ENCODE measurements at places on chromosomes 11 and 22.

DNA sequence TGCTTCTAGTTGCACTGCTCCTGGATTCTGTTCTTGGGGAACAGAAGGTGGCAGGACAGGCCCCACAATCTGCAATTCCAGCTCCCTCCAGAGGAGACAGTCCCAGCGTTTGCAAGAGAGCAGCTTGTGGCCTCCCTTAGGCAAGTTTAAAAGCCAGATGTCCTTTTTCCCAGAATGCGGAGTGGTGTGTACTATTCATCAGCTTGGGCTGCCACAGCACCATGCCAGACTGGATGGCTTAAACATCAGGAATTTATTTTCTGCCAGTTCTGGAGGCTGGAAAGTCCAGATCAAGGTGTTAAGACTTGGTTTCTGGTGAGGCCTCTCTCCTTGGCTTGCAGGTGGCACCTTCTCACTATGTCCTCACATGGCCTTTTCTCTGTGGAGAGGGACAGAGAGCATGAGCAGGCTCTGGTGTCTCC, 11.7 kb downstream of the MIAT start:
- DNase-seq = no peak

GRCh38 chr22:35681454-35682052, 33.3 kb downstream of the APOL6 start:
- no peak for DNase-seq

DNA sequence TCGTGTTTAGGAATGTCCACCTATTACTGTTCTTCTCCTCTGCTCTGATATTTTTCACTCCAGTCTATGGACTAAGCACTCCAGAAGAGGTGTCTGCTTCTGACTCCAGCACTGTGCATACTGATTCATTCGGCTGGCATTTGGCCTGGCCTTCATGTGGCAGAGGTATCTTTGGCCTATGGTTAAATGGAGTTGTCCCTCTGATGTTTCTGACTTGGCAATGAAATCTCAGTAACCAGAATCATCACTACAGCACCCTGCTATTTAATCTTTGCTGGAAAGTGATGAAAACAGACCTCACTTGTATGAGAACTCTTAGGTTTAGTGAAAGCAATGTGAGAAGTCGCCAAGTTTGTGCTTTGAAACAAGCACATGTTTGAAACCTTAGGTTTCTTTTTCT, 155.2 kb downstream of the MAML2 start:
- DNase-seq = no peak

DNA sequence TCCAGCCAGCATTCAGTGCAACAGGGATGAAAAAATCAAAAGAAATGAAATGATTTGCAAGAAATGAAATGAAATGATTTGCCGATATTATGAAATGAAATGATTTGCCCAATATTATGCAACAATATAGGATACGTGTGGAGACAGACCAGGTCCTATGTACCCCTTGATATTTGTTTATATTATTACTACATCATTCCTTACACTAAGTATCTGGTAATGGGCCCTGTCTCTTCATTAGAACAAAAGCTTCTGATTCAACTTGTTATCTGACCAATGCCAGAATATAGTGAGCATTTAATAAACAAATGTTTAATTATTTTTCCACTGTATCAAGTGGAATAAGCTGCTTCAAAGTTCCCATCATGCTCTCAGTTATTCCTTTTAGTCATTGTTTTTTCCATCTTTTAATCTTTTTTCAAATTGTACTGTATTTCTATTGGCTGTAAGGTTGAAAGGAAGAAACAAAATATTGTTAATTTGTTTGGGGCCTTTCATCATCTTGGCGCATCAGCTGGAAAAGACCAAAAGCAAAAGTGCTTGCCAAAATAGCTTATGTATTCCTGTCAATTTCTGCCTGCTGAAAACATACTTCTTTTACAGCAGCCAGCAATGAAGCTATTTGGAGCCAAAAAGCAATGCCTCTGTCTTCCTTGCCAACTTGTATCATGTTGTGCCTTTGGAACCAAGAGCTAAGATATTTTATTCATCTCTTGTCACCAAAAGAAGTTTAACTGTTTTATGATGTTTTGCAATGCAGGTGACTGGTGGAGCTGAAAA, 2314.9 kb downstream of the LRRC4C start:
- no peak for DNase-seq

DNA sequence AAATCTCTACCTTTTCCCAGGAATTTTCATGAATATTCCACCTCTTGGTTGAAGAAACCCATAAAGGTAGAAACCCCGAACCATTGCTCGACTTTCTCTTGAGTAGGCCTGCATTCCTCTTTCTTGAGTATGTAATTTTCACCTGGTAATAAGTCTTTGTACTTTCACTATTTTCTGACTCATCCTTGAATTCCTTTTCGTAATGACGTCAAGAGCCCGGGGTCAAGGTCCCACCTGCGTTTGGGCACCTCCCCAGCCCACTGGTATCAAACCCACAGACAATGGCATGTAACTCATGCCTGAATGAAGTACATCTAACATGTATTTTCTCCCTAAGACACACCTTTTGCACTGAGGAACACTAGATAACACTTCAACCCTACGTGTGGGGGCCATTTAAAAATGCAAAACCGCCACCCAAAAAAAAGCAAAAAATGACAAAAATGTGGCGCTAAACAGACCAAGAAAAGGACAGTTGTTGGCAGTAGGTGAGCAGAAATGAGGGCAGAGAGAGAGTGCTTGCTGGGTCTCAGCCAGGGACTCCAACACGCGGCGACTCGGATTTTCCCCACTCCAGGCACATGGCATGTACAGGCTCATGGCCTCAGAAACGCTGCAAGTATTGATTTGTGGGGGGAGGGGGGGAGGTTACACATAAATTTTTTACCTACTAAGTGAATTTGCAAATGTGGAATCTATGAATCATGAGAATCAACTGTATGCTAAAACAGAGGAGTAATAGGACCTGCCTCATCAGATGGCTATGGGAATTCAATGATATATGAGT, 4.1 kb upstream of the C11orf24 start:
- DNase-seq = no peak

DNA sequence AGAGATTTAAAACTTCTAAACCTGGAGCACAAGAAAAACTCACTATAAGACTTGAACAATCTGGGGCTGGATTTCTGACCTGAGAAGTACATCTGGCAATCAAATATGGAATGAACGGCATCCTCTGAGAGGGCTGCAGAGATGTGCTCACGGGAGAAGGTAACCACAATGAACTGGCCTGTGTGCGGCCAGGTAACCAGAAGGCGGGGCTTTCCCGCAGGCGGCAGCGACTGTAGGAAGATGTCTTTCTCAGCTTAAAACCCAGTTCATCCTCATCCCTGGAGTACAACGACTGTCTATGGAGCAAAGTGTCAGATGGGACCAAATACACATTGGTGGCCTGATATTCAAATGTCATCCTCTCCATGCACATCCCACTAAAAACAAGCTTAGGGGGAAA, 24.5 kb downstream of the MICAL3 start:
- no peak for DNase-seq

GRCh38 chr22:25374869-25375268, 155.4 kb downstream of the CRYBB2 start:
- DNase-seq = no peak

DNA sequence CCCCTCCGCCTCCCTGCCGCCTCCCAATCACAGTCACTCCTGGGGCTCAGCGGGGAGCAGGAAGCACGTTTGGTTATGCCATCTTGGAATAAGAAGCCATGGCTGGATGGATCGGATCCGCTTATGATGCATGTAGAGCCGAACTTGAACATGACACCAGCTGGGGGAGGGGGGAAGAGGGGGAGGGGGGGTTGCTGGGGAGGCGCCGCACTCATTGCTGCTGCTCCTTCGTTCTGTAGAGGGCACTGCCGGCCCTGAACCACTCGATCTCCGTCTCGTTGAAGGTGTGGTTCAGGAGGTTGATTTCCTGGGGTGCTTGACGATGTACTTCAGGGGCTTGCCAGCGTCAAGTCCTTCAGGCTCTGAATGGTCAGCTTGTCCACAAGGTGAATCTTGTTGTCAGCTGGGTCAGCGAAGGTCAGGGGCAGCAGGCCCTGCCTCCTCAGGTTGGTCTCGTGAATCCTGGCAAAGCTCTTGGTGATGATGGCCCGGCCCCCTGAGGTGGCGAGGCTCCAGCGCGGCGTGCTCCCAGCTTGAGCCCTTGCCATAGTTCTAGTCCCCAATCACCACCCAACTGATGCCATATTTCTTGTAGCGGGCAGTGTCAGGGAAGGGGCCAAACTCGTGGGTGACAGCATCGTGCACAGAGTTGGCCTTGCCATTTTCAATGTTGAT, 476.9 kb upstream of the ISX start:
- no peak for DNase-seq

DNA sequence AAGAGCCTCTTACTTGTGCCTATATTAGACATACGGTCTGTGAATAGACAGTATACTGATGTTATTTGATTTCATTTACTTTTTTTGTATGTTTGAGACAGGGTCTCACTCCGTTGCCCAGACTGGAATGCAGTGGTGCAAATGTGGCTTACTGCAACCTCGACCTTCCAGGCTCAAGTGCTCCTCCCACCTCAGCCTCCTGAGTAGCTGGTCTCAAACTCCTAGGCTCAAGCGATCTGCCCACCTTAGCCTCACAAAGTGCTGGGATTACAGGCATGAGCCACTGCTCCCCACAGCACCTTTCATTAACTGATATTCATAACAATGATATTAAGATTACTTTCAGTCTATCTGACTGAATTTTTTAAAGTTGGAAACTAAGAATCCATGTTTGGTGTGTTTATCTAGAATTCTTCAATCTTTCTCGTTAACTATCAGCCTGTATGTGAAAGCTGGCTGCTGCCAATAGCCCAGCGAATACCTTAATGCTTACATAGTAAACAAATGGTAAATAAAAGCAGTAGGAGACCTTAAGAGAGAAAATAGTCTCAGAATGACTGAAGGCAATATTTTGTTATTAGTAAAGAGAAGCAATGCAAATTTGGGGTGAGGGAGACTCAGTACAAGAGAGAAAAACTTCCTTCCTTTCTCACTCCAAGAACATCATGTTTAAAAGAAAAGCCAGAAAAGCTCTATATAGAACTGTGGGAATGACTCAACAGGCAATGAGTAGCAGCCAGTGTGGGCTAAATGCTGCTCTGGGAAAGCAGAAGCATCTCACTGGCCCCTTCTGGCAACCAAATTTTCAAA, 101.9 kb downstream of the MRTFA start:
- DNase-seq = no peak

DNA sequence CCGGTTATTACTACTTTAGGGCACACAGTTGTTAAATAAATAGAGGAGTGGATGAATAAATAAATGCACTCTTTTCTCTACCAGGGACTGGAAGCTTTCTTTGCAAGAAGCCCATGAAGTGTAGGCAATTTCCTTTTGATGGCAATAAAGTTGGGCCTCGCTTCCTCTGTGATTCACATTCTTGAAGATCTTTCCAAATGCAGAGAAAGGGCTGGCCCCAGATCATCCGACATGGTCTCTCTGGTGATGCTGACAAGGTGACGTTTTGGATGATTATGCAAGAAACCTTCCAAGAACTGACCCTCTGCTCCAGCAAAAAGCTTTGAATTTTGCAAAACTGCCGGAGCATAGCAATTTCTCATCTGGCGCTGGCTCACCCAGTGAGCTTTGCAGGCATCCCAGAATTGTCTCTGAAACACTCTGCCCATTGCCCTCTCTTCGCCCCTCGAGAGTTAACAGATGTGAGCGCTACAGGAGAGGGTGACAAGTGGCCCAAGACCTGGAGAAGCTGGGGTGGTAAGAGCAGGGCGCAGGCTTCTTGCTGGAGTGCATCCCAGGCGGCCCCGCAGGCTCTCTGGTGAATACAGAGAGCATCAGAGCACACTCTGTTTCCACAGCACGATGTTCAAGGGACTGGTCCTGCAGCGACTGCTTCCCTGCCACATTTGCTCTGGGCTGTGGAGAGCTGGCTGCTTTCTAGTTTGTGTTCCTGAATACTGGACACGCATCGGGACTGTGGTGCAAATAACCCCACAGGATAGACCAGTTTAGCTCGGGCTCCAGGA, 11.5 kb upstream of the IFT27 start:
- no peak for DNase-seq

- no peak for DNase-seq
These were observed 28.1 kb upstream of the MUC5AC start for GRCh38 chr11:1129611-1130160.

GRCh38 chr22:29636751-29637150, 33.3 kb downstream of the NF2 start:
- no peak for DNase-seq

DNA sequence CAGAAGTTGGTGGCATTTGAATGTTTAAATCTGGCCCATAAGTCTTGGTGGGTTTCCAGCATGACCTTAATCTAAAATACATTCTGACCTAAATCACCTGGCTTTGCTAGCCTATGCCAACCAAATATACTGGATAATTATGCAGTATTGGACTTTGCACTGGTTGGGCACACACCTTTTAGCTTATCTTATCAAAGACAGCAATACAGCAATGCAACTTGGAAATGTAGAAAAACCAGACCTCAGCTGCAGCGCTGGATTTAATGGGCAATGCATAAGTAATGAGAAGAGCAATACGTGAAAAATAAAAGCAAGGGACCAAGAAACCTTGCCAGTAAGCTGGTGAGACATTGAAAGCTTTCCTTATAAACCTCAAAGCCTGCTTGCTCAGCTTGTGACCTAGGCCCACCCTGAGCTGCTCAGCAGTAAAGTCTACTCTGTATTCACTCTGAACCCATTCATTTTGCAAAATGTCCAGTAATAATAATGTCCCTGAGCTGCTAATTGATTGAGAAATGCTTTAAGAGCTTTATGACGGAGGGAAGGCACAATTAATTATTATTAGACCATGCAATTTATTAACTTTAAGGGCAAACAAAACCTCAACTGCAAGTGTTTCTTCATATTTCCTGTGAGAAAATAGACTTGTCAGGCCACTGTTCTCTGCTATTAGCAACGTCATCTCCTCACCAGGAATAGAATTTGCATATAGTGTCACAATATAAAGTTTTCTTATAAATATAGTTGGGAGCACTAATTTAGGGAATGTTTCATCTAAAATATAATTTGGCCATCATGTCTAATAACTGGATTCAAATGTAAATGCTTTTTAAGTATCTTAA, 49.4 kb upstream of the CEP295 start:
- DNase-seq = no peak

- DNase-seq = no peak
These were observed 782 bp downstream of the TMEM109 start for GRCh38 chr11:60914633-60915247.

DNA sequence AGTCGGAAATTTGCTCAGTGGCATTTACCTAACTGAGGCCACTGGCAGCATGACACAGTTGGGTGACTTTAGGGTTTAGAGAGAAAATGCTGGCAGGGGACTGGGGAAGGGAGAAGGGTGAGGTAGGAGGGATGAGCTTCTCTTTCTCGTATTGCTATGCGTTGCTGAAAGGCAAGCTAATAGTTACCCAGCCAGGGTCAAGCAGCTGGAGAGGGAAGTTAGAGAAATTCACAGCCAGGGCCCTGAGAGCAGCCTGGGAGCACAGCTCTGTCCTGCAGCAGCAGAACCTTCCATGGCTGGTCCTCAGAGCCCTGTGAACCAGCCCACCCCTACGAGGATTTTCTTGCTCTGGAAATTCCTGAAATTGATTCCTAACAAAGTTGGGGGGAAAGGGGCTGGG, 679.6 kb downstream of the NTM start:
- DNase-seq = no peak

DNA sequence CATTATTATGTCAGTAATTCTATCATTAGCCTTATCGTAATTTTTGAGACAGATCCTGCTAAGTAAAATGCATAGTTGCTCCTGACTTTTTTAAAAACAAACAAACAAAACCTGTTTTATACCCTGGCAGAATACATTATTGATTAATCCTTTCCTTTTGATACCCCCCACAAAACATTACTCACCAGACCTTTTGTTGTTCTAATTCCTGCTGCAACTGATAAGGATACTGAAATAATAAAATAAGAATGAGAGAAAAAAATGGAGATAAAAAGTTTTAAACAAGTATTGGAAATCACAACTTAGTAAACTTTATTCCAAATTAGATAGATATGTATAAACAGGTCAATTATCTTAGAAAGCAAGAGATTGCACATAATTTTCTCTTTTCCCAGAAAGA, 28.6 kb downstream of the MS4A4E start:
- no peak for DNase-seq
